ENCODE measurements at places on chromosomes 7 and 10.
A peak's percentile ranks its signal among the peaks of the same experiment; 100 is the strongest.

DNA sequence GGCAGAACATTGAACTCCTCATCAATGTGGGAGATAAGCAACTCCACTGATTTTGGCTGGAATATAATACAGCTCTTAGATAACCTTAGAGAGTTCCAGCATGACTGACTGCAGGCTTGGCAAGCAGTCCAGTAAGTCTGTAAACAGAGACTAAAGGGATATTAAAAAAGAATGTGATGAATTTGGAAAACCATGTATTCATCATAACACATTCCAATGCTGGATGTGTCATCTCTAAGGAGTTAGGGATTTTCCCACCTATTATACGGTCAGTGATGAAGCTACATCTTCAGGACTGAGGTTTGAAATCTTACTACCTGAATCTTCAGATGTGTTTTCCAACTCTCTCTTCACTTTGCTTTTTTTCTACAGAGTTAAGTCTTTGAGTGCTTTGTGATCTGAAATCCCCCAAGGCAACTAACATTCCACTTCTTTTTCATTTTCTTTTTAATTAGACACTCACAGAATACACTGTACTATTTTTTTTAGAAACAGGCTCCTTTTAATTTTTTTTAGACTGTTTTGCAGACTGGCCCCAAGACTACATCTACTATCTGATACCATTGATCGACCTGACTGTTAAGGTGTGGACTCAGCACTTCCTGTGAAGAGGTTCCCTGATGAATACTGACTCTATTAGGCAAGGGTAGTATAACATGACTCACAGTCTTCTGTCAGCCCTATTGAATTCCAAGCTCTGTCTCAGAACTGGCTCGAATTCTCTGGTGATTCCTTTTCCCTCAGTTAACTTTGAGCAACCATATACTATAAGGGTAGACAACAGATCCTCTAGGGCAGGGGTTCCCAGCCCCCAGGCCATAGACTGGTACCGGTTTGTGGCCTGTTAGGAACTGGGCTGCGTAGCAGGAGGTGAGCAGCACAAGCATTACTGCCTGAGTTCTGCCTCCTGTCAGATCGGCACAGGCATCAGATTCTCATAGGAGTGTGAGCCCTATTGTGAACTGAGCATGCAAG, 678.2 kb downstream of the GRM8 start:
- DNase-seq = no peak

GRCh38 chr7:74306730-74307469, 17.7 kb downstream of the CLIP2 start:
- DNase-seq = peak; percentile 60

DNA sequence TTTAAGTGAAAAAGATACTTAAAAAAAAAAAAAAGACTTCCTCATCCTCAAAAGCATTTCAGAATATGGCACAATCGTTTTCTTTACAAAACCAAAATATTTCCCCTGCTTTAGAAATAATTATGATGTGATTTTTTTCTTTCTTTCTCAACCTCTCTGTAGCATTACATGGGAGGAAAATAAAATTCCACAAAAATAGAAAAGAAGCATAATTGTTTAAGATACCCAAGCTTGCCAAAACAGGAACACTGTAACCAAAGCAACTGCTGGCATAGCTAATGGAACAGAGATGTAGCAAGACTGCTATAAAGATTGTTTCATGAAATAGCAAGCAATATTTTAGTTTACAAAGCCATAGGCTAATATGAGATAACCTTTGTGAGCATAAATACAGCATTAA, 75.6 kb upstream of the GPR22 start:
- DNase-seq = no peak

DNA sequence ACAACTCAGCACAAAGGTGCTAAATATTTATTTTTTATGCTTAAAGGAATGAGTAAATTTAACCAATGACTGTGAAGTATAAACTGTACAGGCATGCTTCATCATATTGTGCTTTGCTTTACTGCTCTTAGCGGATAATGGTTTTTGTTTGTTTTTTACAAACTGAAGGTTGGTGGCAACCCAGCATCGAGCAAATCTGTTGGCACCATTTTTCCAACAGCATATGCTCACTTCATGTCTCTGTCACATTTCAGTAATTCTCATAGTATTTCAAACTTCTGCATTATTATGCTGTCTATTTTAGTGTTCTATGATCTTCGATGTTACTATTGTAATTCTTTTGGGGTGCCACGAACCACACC, 22.8 kb downstream of the BRAF start:
- no peak for DNase-seq

- no peak for DNase-seq
Measured at GRCh38 chr7:111517549-111517951, 44.7 kb downstream of the IMMP2L start.

GRCh38 chr10:62919776-62920175, 103.6 kb upstream of the EGR2 start:
- DNase-seq = no peak

- DNase-seq = peak; percentile 98
Measured at GRCh38 chr10:33129141-33129995, 171.3 kb upstream of the ITGB1 start.

DNA sequence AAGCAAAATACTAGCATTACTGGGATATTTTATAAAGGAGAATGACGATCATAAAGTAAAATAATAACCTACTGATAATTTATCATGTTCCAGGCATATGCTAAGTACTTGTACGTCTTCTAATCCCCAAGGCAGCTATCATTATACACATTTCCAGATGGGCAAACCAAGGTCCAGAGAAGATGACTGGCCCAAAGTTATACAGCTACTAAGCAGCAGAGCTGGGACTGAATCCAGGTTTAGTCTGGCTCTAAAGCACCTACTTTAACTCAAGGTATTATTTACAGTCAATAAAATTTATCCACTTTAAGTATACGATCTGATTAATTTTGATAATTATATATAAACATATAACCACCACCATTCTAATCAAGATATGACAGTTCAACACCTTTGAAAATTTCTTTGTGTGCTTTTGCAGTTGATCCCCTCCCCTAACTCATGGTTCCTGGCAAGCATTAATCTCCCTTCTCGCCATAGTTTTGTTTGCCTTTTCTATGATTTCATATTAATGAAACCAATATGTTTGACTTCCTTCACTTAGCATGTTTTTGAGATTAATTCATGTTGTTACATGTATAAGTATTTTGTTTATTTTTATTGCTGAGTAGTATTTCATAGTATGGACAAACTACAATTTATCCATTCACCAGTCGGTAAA, 126.7 kb downstream of the CPEB3 start:
- no peak for DNase-seq

DNA sequence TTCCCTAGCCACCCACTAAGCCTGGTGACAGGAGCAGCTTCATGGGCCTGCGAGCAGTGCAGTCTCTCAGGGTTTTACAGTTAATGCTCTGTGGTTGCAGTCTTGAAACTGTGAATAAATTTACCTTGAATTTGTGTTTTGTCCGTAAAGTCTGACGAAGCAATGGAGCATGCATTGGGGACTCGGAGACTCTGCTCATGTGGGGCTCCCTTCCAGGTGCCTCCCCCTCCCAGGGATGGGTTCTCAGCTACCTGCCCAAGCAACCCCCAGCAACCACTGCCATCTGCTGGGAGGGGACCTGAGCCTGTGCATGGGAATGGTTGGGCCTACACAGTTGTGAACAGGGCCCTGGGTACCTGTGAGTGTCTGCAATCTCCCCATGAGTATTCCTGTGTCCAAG, 36.3 kb upstream of the IKZF1 start:
- DNase-seq = no peak

- DNase-seq = peak; percentile 47
Measured at GRCh38 chr7:2812114-2812487, 32.0 kb downstream of the GNA12 start.

DNA sequence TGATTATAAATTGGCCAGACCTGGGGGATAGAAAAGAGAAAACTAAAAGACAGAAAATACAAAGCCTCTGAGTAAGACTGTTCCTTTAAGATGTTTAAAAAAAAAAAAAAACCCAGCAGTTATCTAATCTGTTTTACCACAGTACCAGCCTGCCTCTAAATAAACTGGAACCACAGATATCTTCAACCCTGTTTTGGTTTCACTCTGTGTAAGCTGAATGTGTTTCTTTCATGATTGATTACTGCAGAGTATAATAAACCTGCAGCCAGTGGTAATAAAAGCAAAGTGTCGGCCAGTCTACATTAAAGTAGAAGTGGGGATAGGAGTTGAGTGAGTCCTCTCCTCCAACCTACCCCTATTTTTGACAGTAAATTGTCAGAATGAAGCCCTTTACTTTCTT, 40.6 kb downstream of the MGAM2 start:
- DNase-seq = no peak

DNA sequence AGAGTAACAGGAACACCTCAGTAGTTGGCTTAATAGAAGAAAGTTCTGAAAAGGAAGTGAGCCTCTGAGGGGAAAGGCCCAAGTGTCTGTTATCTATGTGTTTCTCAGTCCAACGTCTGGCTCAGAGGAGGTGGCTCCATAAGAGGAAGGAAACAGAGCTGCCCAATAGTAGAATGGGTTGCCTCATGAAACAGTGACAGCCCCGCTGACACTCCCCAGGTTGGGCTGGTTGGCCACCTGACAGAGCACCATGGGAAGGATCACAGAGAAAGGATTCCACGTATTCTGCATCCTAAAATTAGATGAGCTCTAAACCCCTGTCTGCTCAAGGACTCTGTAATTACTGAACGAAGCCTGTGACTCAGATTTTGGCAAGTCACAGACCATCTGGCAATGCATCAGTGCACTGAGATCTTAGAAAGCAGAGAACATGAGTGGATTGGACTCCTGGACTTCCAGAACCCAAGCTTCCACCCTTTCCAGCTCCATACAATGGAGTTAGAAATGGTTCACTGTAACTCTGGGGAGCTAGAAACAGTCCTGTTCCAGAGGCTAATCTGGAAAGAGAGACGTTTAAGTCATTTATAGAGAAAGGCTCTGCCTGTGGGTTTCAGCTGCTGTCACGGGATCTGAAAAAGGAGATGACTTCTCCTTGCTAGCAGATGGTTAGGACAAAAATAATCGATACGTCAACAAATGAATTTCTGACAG, 2.9 kb downstream of the PKD2L1 start:
- no peak for DNase-seq

GRCh38 chr10:77926566-77927401, at the start of gene DLG5:
DLG5 (minus strand) TSS chr10:77926755; CDS start chr10:77926520, 235 bp downstream.
- peak; percentile 72 for DNase-seq

DNA sequence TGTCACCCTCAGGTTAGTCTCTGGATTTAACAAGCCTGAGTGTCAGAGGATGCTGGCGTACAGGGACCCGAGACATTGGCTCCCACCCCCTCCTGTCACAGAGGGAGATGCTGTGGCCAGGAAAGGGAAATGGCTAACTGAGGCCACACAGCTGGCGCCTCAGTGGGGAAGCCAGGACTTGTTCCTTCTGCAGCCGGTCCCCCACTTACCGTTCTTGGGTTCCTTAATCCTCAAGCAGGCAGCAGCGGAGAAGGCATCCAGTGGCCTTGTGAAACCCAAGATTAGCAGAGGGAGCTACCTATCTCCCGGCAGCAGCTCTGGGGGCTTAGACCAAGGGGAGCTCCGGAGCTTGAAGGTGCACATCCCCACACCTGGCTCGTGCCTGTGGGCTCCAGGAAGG, 65.4 kb downstream of the NEURL1 start:
- DNase-seq = no peak

GRCh38 chr7:6422926-6423632, 24.7 kb downstream of the DAGLB start:
- no peak for DNase-seq

GRCh38 chr7:36109013-36109627, 43.9 kb upstream of the EEPD1 start:
- no peak for DNase-seq

DNA sequence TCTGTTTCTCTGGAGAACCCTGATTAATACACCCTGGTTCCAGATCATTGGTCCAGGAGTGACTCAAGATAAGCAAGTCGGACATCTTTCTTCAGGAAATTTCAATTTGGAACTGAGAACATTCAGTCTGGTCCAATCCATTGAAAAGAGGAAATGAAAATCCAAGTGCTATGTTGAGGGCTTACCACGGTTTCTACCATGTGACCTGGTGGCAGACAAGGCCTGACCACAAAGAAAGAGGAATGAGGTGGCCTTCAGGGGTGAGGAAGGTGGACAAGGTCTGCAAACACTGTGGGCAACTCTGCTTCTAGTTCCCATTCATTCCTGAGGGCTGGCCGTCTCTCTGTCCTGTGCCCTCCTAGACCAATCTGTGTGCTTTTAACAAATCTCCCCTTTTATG, 149.2 kb upstream of the GHITM start:
- no peak for DNase-seq

DNA sequence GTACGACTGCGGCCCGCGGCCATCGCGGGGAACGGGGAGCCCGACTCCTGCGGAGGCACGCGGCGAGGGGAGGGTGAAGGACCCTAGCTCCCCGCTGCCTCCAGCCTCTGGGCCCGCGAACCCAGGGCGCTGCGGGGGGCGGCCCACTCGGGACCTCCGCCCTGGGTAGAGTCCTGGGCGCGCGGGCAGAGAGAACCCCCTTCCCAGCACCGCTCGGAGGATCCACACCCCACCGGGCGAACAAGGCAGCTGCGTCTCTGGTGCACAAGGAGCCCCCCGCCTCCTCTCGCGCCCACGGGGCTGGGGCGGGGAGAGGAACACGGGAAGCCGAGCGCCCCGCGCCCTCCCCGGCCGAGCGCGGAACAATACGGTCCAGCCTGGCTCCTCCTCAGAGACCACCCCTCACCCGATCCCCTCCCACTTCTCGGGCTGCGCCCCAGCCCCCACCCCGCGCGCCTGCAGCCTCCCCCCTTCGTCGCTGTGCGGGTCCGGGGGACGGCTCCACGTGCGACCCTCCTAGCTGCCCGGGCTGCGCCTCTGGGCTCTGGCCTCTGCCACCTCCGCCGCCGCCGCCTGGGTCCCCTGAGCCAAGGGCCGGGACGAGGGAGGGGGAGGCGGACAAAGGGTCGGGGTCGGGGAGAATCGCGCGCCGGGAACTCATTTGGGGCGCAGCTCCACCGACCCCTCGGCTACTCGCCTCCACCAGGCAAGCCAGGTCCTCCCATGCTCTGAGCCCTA, at the start of gene WDR86:
Gene WDR86 (minus strand): TSS at position 372 of the 738 bp plus-strand sequence. CDS start 449 bp downstream, outside the sequence.
- DNase-seq = no peak

- no peak for DNase-seq
Measured at GRCh38 chr7:132723506-132724081, 147.3 kb upstream of the PLXNA4 start.

- peak; percentile 48 for DNase-seq
Measured at GRCh38 chr10:77638321-77639101, 903 bp upstream of the KCNMA1 start.

- DNase-seq = no peak
Measured at GRCh38 chr7:137449016-137449415, 105.5 kb upstream of the PTN start.

GRCh38 chr10:3886641-3887251, 101.7 kb upstream of the KLF6 start:
- peak; percentile 90 for DNase-seq

DNA sequence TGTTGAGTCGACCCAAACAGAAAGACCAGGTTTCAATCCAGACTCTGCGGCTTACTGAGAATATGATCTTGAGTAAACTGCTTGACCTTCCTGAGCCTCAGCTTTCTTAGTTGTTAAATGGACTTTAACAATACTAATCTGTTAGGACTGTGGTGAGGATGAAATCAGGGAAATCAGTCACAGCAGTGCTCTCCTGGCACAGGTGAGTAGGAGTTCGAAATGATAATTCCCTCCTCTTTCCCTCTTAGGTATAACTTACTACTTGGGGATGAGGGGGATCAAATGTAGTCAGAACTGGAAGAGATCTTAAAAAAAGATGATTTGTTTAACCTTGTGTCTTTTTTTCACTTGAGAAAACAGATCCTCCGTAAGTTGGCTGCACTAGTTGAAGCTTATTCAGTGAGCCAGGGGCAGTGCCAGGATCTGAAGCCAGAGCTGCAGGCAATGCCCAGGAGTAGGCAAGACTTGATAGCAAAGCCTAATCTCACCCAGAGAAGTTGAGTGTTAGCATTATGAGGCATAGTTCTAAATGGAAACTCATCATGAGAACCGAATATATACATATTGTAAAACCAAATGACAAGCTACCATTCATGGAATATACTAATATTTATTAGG, 1.8 kb upstream of the MAGI2 start:
- no peak for DNase-seq
